G401 (cell line): ENCODE measurements at places on chromosomes 5 and 9. TPM values are rescaled to one million over a fixed set of nuclear protein-coding genes. Genes with fewer than 3 reads are reported as not detected.

The LCN1 gene
- not detected in 2 replicates for total RNA-seq

The CDK9 gene
- total RNA-seq = 103 and 121 TPM in 2 replicates

The CCDC127 gene
- total RNA-seq = 3.5 and 5.8 TPM in 2 replicates

The KCTD16 gene
- 0.18 TPM in 1 of 2 replicates, not detected in the other for total RNA-seq

The REEP2 gene
- 23.9 and 35.9 TPM in 2 replicates for total RNA-seq

The CBY3 gene
- not detected in 2 replicates for total RNA-seq

The RNF20 gene
- 13.5 and 21.4 TPM in 2 replicates for total RNA-seq

The ZNF622 gene
- 39.0 and 41.5 TPM in 2 replicates for total RNA-seq

The GMCL2 gene
- total RNA-seq = 0.03 TPM in 1 of 2 replicates, not detected in the other

The GOLM1 gene
- 39.9 and 41.8 TPM in 2 replicates for total RNA-seq

The CREBRF gene
- 1.7 and 5.1 TPM in 2 replicates for total RNA-seq

The TMEM252 gene
- total RNA-seq = not detected in 2 replicates

The ADAMTS12 gene
- not detected in 2 replicates for total RNA-seq

The TAF9 gene
- 144 and 177 TPM in 2 replicates for total RNA-seq

The SUSD1 gene
- total RNA-seq = 5.2 and 6.1 TPM in 2 replicates

The FGF1 gene
- 0.03 TPM in 1 of 2 replicates, not detected in the other for total RNA-seq

The OR2Y1 gene
- total RNA-seq = not detected in 2 replicates
